Activated CD8-positive, alpha-beta memory T cell treated with anti-CD3 and anti-CD28 coated beads, Interleukin-2, amount 10 ng/mL, durations not matched to agents 7 days and 5 days (primary cell): ENCODE measurements at places on chromosomes 11 and 22. TPM values are rescaled to one million over a fixed set of nuclear protein-coding genes. Genes with fewer than 3 reads are reported as not detected.

GRCh38 chr22:46726986-46727317, 11.1 kb downstream of the CERK start:
- DNase-seq: no peak
- H3K4me1 ChIP-seq: peaks cover 10% of the 10 kb centered on the region
- peaks cover 18% of the 10 kb centered on the region for H3K36me3 ChIP-seq
- no peak overlapping the region for H3K27ac ChIP-seq
- no peak overlapping the region for H3K4me3 ChIP-seq
- no peaks in the 10 kb centered on the region for H3K27me3 ChIP-seq

TREH gene
- total RNA-seq: not detected

- H3K4me1 ChIP-seq: no peaks in the 10 kb centered on the region
- H3K27me3 ChIP-seq: peaks cover 2% of the 10 kb centered on the region
- DNase-seq: no peak
- no peak overlapping the region for H3K27ac ChIP-seq
- no peaks in the 10 kb centered on the region for H3K36me3 ChIP-seq
Measured at GRCh38 chr11:83643115-83643514, 356.9 kb upstream of the CCDC90B start.

GRCh38 chr22:37563153-37564081, 3.1 kb downstream of the CDC42EP1 start:
- H3K4me1 ChIP-seq: peaks cover 36% of the 10 kb centered on the region
- DNase-seq: no peak
- no peaks in the 10 kb centered on the region for H3K36me3 ChIP-seq
- H3K27me3 ChIP-seq: peaks cover 56% of the 10 kb centered on the region
- no peak overlapping the region for H3K4me3 ChIP-seq
- no peak overlapping the region for H3K27ac ChIP-seq

ZP1 gene
- total RNA-seq: not detected
